GM20000 (cell line): ENCODE measurements at places on chromosomes 5 and 9.

GRCh38 chr5:73229271-73229670 lies 56.3 kb downstream of the TMEM174 start:
- no peak for DNase-seq

DNA sequence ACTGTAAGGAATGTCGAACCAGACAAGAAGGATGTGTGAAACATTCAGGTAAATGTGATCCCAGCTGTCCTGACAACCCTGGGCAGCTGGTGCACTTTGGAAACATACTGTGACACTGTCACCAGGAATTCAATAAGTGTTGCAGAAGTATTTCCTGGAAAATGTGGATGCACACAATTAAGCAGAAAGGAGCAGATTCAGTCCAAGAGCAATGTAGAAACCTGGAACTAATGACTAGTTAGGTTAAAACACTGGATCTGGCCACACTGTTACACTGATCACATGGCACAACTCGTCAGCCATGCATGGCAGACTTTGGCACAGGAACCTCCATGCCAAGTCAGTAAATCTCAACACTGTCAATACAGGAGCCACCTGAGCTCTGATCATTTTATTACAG lies 109.0 kb downstream of the FAM174A start:
- no peak for DNase-seq

DNA sequence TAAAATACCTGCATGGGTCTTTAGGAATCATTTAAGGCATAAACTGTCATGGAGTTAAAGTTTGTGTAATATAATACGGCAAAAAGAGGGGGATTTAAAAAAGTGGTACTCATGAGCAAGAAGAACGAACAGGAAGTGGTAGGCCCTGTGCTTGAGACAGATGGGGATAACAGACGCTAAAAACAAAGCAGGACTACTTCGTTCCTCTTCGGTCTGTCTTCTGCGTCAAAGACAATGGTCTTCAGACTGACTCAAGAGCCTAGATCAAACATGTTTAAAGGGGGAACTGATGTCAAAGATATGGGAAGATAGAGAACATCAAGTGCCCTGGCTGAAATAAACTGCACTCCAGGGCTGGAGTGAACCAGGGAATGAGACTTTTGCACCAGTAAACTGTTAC lies 59.8 kb upstream of the RFX3 start:
- DNase-seq = no peak

GRCh38 chr5:126846344-126846743 lies 69.4 kb downstream of the LMNB1 start:
- DNase-seq = no peak

DNA sequence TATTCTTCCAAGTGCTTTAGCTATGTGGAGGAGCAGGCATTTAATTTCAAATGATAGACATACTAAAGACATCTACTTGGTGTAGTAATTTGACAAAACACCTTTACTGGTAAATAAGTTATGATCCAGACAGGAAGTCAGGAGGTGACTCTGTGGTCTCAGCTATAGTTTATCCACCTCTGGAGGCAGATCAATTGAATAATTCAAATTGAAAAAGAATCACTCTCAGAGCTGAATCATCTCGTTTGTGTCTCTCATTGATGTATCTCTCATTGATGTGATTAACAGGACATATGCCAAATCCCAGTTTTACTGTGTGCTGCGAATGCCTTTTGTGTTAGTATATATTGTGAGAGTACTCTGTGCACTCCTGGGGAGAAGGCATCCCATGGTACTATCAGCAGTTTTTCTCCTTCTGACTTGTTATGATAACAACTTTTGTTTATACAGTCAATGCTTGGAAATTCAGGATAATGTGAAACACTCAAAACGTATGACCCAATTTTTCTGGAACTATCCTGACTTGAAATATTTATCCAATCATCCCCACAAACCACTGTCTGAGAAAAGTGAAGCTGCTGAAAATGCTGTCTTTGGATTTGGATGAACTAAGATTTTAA lies 48.5 kb upstream of the DAB2 start:
- no peak for DNase-seq
